ENCODE measurements at places on chromosomes 1 and 21. TPM values are rescaled to one million over a fixed set of nuclear protein-coding genes. Genes with fewer than 3 reads are reported as not detected.
A peak's percentile ranks its signal among the peaks of the same experiment; 100 is the strongest.

- no peak for DNase-seq
- no peaks in the 10 kb centered on the region for H3K4me1 ChIP-seq
- no peak overlapping the region for H3K27ac ChIP-seq
- peaks cover 22% of the 10 kb centered on the region for H3K27me3 ChIP-seq
- H3K4me3 ChIP-seq = no peak overlapping the region
These were observed 134.4 kb downstream of the ZNF281 start for GRCh38 chr1:200275415-200275814.

- H3K4me1 ChIP-seq = no peaks in the 10 kb centered on the region
- peaks cover 4% of the 10 kb centered on the region for H3K27me3 ChIP-seq
These were observed 372.8 kb downstream of the NPHP4 start for GRCh38 chr1:5619469-5619868.

OR2T33 gene
- not detected for total RNA-seq

- H3K4me3 ChIP-seq = no peak overlapping the region
- no peaks in the 10 kb centered on the region for H3K27me3 ChIP-seq
- no peak for DNase-seq
- no peaks in the 10 kb centered on the region for H3K36me3 ChIP-seq
- H3K27ac ChIP-seq = no peak overlapping the region
- no peaks in the 10 kb centered on the region for H3K4me1 ChIP-seq
These were observed 343.4 kb downstream of the PLPP3 start for GRCh38 chr1:56235909-56236510.

- H3K27me3 ChIP-seq = no peaks in the 10 kb centered on the region
- no peak overlapping the region for H3K27ac ChIP-seq
- DNase-seq = no peak
- H3K4me3 ChIP-seq = no peak overlapping the region
These were observed 241.0 kb upstream of the SGIP1 start for GRCh38 chr1:66292944-66293343.

DNA sequence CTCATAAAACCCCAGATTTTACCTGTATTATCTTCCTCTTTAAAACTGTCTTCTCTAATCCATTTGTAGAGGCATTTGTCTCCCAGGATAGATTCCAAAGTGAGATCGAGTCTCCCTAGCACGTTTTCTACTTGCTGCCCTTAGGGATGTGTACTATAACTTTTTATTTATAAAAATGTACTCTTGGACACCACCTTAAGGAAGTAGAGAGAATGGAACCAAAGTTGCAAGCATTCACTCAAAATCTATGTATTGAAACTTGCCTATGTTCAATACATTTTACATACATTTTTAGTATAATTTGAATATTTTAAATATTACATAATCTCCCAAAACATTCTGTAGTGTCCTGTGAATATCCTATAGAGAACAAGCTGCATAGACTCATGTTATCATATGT is 842 bp upstream of the SPRR2A start:
- H3K27ac ChIP-seq = no peak overlapping the region
- peaks cover 17% of the 10 kb centered on the region for H3K27me3 ChIP-seq
- H3K4me1 ChIP-seq = no peaks in the 10 kb centered on the region
- DNase-seq = no peak
- H3K36me3 ChIP-seq = no peaks in the 10 kb centered on the region
- H3K4me3 ChIP-seq = no peak overlapping the region

GRCh38 chr1:150176593-150176992 is 26.9 kb downstream of the PLEKHO1 start:
- H3K4me1 ChIP-seq = peaks cover 2% of the 10 kb centered on the region
- H3K4me3 ChIP-seq = no peak overlapping the region
- H3K36me3 ChIP-seq = no peaks in the 10 kb centered on the region
- H3K27me3 ChIP-seq = no peaks in the 10 kb centered on the region

GRCh38 chr1:47527653-47528272 is 89.9 kb downstream of the FOXD2 start:
- no peak overlapping the region for H3K4me3 ChIP-seq
- no peaks in the 10 kb centered on the region for H3K4me1 ChIP-seq
- no peak for DNase-seq
- no peak overlapping the region for H3K27ac ChIP-seq
- H3K36me3 ChIP-seq = peaks cover 2% of the 10 kb centered on the region

GRCh38 chr1:77833521-77834100 is 54.2 kb downstream of the MIGA1 start:
- H3K27me3 ChIP-seq = no peaks in the 10 kb centered on the region
- DNase-seq = no peak
- peaks cover 7% of the 10 kb centered on the region for H3K36me3 ChIP-seq
- no peaks in the 10 kb centered on the region for H3K4me1 ChIP-seq
- no peak overlapping the region for H3K27ac ChIP-seq
- no peak overlapping the region for H3K4me3 ChIP-seq

DNA sequence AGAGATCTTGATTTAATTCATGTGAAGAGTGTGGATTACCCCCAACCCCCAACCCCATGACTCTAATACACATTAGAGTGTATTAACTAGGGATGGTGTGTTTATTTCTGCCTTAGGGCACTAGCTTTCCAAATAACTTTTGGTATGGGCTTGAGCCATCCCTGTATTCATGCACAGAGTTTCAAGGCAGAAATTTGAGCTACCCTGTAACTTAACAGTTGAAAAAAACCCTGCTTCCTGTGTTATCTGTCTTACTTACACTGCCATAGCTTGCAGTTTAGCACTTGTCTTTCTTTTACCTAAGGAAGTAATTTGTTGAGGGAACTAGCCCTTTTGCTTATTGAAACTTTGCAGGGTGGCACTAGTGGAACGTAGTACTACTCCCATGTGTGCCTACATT is 6.3 kb downstream of the SRSF11 start:
- H3K4me3 ChIP-seq = peak overlapping the region; percentile 7
- peaks cover 52% of the 10 kb centered on the region for H3K36me3 ChIP-seq
- H3K27me3 ChIP-seq = no peaks in the 10 kb centered on the region
- peaks cover 54% of the 10 kb centered on the region for H3K4me1 ChIP-seq
- peak overlapping the region; percentile 82 for H3K27ac ChIP-seq

PGBD2 gene
- 7.7 TPM for total RNA-seq

- DNase-seq = peak; percentile 89
- H3K4me1 ChIP-seq = peaks cover 24% of the 10 kb centered on the region
- peak overlapping the region; percentile 90 for H3K4me3 ChIP-seq
- H3K27me3 ChIP-seq = no peaks in the 10 kb centered on the region
- peaks cover 62% of the 10 kb centered on the region for H3K36me3 ChIP-seq
- peak overlapping the region; percentile 87 for H3K27ac ChIP-seq
These were observed 390 bp downstream of the ZFP69B start for GRCh38 chr1:40450495-40451237.

CYYR1 gene
- total RNA-seq = not detected

DNA sequence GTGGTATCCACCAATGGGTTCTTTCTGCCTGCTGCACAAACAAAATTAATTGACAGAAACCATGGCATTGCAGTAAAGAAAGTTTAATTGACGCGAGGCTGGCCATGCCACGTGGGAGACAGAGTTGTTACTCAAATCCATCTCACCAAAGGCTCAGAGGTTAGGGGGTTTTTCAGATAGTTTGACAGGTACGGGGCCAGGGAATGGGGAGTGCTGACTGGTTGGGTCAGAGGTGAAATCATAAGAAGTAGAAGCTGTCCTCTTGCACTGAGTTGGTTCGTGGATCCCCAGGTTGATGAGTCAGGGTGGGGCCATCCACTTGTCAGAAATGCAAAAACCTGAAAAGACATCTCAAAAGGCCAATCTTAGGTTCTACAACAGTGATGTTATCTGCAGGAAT is 941 bp upstream of the TBCE start:
- no peaks in the 10 kb centered on the region for H3K27me3 ChIP-seq
- peaks cover 5% of the 10 kb centered on the region for H3K36me3 ChIP-seq
- DNase-seq = no peak

GRCh38 chr1:247114351-247115140 is 10.4 kb upstream of the ZNF669 start:
- H3K4me3 ChIP-seq = no peak overlapping the region
- no peak overlapping the region for H3K27ac ChIP-seq
- H3K36me3 ChIP-seq = peaks cover 5% of the 10 kb centered on the region
- H3K4me1 ChIP-seq = peaks cover 6% of the 10 kb centered on the region

ITSN1 gene
- total RNA-seq = 2.0 TPM

- H3K27me3 ChIP-seq = no peaks in the 10 kb centered on the region
- H3K27ac ChIP-seq = no peak overlapping the region
- H3K36me3 ChIP-seq = peaks cover 60% of the 10 kb centered on the region
- DNase-seq = no peak
These were observed 19.2 kb downstream of the ITGB2 start for GRCh38 chr21:44901391-44902074.

RGS7 gene
- not detected for total RNA-seq

DNA sequence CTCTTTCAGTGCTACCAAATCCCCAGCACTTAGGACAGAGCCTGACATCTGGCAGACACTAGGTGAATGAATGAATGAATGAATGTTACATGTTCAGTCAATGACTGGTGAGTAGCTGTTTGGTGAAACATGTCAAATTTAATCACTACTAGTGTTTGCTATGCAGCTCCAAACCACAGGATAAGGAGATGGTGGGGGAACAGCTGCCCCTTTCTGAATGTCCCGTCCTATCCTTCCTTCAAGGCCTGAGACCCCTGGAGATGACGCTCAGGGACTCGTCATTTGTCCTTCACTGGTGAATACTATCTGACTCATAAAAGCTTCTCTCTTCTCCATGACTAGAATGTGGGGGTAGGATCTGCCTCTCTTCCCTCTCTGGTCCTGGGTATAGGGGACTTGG is 175.4 kb downstream of the HIVEP3 start:
- H3K4me3 ChIP-seq = no peak overlapping the region
- no peak for DNase-seq
- peaks cover 52% of the 10 kb centered on the region for H3K4me1 ChIP-seq
- H3K27ac ChIP-seq = no peak overlapping the region

GRCh38 chr1:18828224-18828623 is 31.2 kb downstream of the TAS1R2 start:
- H3K4me3 ChIP-seq = no peak overlapping the region
- DNase-seq = no peak
- no peaks in the 10 kb centered on the region for H3K27me3 ChIP-seq
- H3K36me3 ChIP-seq = no peaks in the 10 kb centered on the region
- H3K27ac ChIP-seq = no peak overlapping the region

OLIG2 gene
- total RNA-seq = not detected

ARHGAP30 gene
- 260 TPM for total RNA-seq

GRCh38 chr1:180248731-180249681 is 18.9 kb downstream of the LHX4 start:
- H3K27ac ChIP-seq = no peak overlapping the region
- H3K4me1 ChIP-seq = peaks cover 10% of the 10 kb centered on the region
- H3K36me3 ChIP-seq = no peaks in the 10 kb centered on the region
- H3K27me3 ChIP-seq = peaks cover 6% of the 10 kb centered on the region

GRCh38 chr21:29002442-29003144 is 9.9 kb upstream of the LTN1 start:
- peaks cover 2% of the 10 kb centered on the region for H3K36me3 ChIP-seq
- H3K4me3 ChIP-seq = peak overlapping the region; percentile 87
- H3K27me3 ChIP-seq = no peaks in the 10 kb centered on the region
- peak; percentile 97 for DNase-seq

GRCh38 chr1:231035799-231036198 is 4.3 kb downstream of the FAM89A start:
- DNase-seq = no peak
- peaks cover 26% of the 10 kb centered on the region for H3K4me1 ChIP-seq

GABRD gene
- total RNA-seq = not detected

GRCh38 chr1:76254104-76255030 is 179.8 kb downstream of the ST6GALNAC3 start:
- peaks cover 11% of the 10 kb centered on the region for H3K4me1 ChIP-seq
- no peak for DNase-seq
- H3K4me3 ChIP-seq = no peak overlapping the region
- no peaks in the 10 kb centered on the region for H3K27me3 ChIP-seq
- no peak overlapping the region for H3K27ac ChIP-seq

PRAMEF2 gene
- total RNA-seq = not detected

EXO1 gene
- total RNA-seq = 51.6 TPM

- DNase-seq = no peak
- no peak overlapping the region for H3K4me3 ChIP-seq
- peaks cover 15% of the 10 kb centered on the region for H3K36me3 ChIP-seq
- H3K27ac ChIP-seq = peak overlapping the region; percentile 54
These were observed 32.4 kb upstream of the ENO1 start for GRCh38 chr1:8910914-8911313.

FGR gene
- total RNA-seq = 0.30 TPM

DNA sequence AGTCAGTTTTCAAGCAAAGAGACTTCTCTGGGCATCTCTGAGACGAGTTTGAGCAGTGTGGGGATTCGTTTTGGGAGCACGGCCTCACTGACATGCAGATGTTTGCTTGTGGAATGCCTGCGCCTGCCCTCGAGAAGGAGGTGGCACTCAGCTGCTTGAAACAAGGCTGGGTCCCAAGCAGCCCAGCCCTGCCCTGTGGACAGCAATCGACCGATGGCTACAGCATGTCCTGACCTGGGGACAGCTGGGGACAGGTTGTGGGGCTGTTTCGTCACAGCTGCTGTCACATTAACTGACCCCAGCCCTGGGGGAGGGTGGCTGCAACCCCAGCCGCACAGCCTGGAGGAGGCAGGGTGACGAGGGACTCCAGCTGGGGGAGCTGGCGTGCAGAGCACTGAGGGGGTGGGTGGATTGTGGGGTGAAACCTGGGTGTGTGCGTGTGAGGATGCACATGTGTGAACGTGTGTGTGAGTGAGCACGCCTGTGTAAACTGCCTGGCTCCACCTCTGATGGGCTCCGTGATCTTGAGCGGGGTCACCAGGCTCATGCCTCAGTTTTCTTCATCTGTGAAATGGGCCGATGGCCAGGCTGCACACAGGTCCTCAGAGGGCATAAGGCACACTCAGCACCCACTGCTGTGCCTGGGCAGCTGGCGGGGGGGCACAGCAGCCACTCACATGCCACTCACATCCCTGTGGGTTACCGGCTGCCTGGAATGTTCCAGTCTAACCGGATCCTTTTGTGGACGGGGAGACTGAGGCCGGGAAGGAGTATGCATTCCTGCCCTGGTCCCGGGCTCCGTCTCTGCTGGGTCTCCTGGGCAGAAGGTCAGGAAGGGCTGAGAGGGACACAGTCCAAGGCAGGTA is 49.3 kb downstream of the COL18A1 start:
- no peaks in the 10 kb centered on the region for H3K36me3 ChIP-seq
- no peak for DNase-seq
- no peaks in the 10 kb centered on the region for H3K4me1 ChIP-seq
- no peaks in the 10 kb centered on the region for H3K27me3 ChIP-seq

DNA sequence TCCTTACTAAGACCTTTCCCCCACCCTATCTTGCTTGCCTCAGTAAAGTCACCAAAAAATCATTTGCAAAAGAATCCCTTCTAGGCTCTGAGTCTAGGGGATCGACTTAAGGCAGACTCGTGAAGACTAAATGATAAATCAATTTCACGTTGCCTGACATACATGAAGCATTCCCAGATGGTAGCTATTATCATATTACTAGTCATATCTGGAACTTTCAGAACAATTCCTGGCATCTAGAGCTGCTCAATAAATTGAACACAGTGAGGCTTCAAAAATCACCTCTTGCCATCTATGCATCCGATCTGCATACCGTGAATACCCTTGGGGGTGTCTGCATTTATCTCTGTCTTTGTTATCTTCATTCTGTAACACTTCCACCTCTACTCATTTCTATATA is 49.6 kb upstream of the DAB1 start:
- no peaks in the 10 kb centered on the region for H3K36me3 ChIP-seq
- no peaks in the 10 kb centered on the region for H3K27me3 ChIP-seq
- H3K27ac ChIP-seq = no peak overlapping the region
- H3K4me1 ChIP-seq = no peaks in the 10 kb centered on the region
- no peak overlapping the region for H3K4me3 ChIP-seq

NEK2 gene
- 48.4 TPM for total RNA-seq
